ENCODE measurements at places on chromosomes 6 and 20. TPM values are rescaled to one million over a fixed set of nuclear protein-coding genes. Genes with fewer than 3 reads are reported as not detected.

The OOEP gene
- total RNA-seq = not detected

The MEA1 gene
- total RNA-seq = 91.9 TPM

The RSPH9 gene
- 0.17 TPM for total RNA-seq

The BNIP5 gene
- total RNA-seq = not detected

The SPTLC3 gene
- total RNA-seq = 0.07 TPM

The FAM83B gene
- total RNA-seq = 0.13 TPM

The SMOC2 gene
- total RNA-seq = not detected

The RAET1E gene
- total RNA-seq = 3.2 TPM

The VGLL2 gene
- total RNA-seq = not detected

The GPX5 gene
- total RNA-seq = not detected

The SOD2 gene
- 167 TPM for total RNA-seq

The POU5F1 gene
- 4.5 TPM for total RNA-seq

The DYNLT1 gene
- 104 TPM for total RNA-seq

The RBPJL gene
- total RNA-seq = not detected

The DOP1A gene
- 2.4 TPM for total RNA-seq

The GMPR gene
- total RNA-seq = 0.54 TPM

The BEND6 gene
- 1.7 TPM for total RNA-seq

The EBF4 gene
- total RNA-seq = 3.5 TPM

The SPAG4 gene
- 5.0 TPM for total RNA-seq

The KIF25 gene
- 0.07 TPM for total RNA-seq

The KHDC1 gene
- 4.0 TPM for total RNA-seq

The ENPP1 gene
- 2.3 TPM for total RNA-seq

The OR2J3 gene
- total RNA-seq = not detected

The F13A1 gene
- total RNA-seq = not detected

The CYP39A1 gene
- 0.09 TPM for total RNA-seq

The TMEM170B gene
- total RNA-seq = 1.3 TPM

The PXT1 gene
- total RNA-seq = not detected

The STMND1 gene
- not detected for total RNA-seq

The EYS gene
- 0.05 TPM for total RNA-seq

The ZNF165 gene
- 0.93 TPM for total RNA-seq

The HCRTR2 gene
- total RNA-seq = not detected

The SNRPB2 gene
- 119 TPM for total RNA-seq

The NCOA6 gene
- 17.0 TPM for total RNA-seq

The ULBP1 gene
- 1.1 TPM for total RNA-seq

The MEI4 gene
- total RNA-seq = not detected

The ZNF292 gene
- 3.4 TPM for total RNA-seq

The OVOL2 gene
- total RNA-seq = 0.20 TPM

The SMIM29 gene
- 29.6 TPM for total RNA-seq

The EEF1A2 gene
- 177 TPM for total RNA-seq

The GPSM3 gene
- total RNA-seq = 0.36 TPM

The SLC22A3 gene
- total RNA-seq = 46.7 TPM

The LY6G6D gene
- not detected for total RNA-seq

The BEND3 gene
- 4.3 TPM for total RNA-seq

The TRMT11 gene
- 13.9 TPM for total RNA-seq

The SLC17A3 gene
- total RNA-seq = 1.00 TPM

The SMAP1 gene
- total RNA-seq = 16.7 TPM

The OLIG3 gene
- total RNA-seq = not detected

The MMP24 gene
- 20.7 TPM for total RNA-seq

The ANKRD66 gene
- total RNA-seq = not detected

Data from A549 treated with DMSO at 1 μM for 4 hours (cell line).